ENCODE measurements at places on chromosomes 13 and 19.
A peak's percentile ranks its signal among the peaks of the same experiment; 100 is the strongest.

DNA sequence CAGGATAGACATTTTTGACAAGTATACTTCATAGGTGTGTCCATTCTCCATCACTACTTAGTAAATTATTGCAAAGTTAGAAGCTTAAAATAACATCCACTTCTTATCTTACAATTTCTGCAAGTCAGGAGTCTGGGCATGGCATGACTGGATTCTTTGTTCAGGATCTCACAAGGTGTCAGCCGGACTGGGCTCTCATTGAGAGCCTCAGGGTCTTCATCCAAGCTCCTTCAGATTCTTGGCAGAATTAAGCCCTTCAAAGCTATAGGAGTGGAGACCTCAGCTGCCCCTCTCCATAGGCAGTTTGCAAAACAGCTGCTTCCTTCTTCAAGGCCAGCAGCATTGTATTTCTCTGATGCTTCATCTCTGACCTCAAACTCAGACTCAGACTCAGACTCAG lies 9.1 kb upstream of the SIN3B start:
- DNase-seq: no peak

DNA sequence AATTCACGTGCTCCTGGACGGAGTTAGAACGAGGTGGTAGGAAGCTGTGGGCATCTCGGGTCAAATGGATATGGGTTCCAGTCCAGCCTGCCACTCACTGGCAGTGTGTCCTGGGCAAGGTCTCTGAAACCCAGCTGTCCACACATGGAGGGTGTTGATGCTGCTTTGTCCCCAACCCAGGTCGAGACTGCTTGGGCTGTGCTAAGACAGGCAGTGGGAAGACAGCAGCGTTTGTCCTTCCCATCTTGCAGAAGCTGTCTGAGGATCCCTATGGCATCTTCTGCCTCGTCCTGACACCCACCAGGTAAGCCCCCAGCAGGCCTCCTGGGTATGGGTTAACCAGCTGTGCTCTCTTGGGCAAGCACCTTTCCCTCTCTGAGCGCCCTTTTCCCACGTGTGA lies 885 bp downstream of the DDX49 start:
- DNase-seq: no peak

DNA sequence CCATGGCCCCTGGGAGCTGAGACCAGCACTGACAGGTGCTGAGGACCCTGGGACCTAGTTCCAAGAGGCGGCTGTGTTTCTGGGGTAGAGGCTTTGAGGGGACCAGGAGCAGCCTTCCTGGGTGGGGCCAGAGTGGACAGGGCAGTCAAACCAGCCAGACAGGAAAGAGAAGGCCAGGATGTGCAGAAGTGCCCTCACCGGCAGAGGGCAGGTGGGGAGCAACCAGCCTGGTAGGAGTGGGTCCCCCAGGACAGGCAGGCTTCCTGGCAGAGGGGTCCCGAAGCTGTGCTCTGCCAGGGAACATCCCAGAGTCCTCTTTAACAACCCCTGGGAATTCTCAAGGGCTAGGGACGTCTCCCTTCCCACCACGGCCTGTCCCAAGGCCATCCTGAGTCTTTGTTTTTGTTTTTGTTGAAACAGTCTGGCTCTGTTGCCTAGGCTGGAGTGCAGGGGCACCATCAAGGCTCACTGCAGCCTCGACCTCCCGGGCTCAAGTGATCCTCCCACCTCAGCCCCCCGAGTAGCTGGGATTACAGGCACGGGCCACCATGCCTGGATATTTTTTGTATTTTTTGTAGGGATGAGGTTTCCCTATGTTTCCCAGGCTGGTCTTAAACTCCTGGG lies 3.0 kb upstream of the HIPK4 start:
- no peak for DNase-seq

GRCh38 chr19:31706131-31706530 lies 356.9 kb upstream of the TSHZ3 start:
- DNase-seq: no peak

DNA sequence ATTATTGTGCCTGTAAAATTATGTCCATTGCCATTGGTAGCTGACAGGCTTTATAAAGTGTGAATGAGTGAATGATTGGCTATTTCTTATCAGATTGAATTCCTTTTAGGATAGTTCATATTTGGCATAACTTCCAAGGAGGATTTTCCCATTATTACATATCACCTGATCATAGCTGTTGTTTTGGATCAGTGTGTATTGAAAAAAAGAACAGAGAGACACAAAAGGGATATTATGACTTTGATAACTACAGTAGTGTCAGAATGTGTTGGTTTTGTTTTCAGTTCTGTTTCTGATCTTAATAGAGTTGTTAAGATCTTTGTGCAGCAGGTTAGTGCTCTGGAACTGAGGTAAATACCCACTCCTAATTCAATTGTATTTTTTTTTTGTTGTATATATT lies 103.8 kb downstream of the LRCH1 start:
- DNase-seq: no peak

DNA sequence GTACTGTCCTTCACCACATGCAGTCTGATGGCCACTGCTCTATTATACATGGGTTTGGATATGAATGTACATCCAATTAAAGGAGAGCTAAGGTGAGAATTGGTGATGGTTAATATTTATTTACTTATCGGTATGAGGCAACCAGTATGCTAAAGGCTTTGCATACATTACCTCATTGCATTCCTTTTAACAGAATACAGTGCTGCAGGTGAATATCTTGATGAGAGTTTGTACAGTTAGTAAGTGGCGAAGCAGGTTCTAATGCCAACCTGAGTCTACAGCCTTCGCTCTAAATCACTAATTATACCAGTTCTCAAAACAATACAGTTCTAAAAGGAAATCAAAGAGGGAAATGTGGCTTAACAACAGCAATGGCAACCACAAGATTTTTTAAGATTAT lies 284.1 kb downstream of the ITGBL1 start:
- DNase-seq: no peak

DNA sequence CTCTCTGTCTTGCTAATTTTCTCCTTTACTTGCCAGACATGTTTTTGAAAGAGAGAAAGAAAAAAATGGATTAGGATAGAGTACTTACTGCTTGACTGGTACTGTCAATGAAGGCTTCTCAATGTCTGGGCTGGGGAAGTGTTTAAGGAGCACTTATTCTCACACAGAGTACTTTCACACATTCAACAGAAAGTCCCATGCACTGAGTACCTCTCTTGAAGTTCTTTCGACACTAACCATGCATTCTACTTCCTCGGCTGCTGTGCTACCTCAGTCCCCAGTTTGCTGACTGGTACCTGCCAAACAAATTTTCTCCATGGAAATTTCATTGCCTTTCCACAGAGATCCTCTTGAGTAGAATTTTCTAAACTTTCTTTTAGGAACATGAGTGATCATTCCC lies 281.9 kb downstream of the RBM26 start:
- DNase-seq: no peak

- no peak for DNase-seq
These were observed 66.8 kb upstream of the MED4 start for GRCh38 chr13:48161530-48162179.

DNA sequence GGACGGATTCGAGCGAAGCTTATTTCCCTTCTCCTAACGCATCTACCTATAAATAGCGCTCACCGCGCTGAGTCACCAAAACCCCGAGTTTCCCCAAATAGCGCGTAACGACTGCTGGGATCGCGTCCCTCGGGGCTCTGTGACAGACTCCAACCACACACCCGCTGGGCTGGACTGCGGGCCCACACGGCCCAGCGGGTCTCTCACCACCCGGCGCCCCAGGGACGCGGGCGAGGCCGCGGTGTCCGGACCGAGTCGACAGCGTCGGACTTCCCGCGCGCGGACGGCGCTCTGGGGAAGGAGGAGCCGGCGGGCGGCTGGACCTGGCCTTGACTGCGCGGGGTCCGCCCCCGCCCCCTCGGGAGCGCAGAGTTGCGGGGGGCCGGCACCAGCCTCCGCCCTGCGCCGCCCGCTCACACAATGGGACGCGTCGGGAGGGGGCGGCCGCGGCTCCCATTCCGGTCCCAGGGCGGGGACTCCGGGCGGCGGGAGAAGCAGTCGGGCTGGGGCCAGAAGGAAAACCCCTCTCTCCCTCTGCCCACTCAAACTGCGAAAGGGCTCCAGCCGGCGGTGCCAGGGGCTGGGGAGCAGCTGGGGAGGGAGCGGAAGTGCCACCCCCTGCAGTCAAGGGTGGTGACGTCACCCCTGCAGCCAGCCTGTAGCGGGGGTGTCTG lies 108.8 kb downstream of the KCNRG start:
- peak; percentile 90 for DNase-seq

DNA sequence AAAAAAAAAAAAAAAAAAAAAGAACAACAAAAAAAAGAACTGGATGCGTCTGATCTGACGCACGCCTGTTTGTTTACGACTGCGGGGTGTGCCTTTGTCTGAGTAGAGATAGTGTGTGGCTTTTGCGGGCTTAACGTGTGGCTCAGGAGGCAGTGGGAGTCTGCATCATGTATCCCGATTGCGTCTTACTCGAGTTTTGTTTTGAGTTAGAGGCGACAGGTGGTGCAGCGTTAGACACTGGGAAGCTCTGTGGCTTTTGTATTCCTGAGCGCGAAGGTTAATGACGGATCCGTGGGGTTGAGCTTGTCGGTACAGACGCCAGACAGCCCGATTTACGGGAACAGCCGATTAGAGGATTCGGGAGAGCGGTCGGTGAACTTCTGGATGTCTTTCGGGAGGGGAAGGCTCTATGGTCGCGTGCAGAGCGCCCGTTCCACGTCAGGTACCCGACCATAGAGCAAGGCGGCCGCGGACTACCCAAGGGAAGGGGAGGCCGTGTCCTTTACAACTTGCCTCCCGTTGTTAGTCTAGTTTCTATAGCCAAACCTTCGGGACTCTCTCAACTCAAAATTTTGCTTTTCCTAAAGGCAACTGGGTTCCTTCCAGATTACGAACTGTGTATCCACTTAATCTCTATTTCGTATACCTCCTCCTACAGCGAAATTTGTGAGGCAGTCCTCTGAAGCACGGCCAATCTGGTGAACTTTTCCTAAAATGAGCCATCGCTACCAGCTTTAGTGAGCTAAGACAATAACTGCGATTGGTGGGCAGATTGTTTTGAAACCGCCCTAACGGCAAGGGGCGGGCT lies 926 bp upstream of the HNRNPUL1 start:
- peak; percentile 41 for DNase-seq

DNA sequence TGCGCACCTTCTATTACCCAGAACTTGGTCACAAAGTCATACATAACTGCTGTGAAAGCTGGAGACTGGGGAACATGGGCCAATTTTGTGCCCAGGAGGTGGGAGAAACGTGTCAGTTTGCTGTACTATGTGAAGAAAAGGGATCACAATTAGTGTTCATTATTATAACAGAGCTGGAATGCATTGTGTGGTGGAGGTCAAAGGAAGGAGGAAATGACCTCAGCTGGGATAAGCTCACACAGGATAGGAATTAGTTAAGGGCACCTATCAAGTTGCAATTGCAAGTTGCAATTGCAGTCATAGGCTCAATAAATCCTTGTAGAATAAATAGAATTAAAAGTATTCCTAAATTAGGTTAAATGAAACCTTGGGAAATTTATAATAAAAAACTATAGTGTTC lies 103.9 kb upstream of the OBI1 start:
- DNase-seq: no peak

DNA sequence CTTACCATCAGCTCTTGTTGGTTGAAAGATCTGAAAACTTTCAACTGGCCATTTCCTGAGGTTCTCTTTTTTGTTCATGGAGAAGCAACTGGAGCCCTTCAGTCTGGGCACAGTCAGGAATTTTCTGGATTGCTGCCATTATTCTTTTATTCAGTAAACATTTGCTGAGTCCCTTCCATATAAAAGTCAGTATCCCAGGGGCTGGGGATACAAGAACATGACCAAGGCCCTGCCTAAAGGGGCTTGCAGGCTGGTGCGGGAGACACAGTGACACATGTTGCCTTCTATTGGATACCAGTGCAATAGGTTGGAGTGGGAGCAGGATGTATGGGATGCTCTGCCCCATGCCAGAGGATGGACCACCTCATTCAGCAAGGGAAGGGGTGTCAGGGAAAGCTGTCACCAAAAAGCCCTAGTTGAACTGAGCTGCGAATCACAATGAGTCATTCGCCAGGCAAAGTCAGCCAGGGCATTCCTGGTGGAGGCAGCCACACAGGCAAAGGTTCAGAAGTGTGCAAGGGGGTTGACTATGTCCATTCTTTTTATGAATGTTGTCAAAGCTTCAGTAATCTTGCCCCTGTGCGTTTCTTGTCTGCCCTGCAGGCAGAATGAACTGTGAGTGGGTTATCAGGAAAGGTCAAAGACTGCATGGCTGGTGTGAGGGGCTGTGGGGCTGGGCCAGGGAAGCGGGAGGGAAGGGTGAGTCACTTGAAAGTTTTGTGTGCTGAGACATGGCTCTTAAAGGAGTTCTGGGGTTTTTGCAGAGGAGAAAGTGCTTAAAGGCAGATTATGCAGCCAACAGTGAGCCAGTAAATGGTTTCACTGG lies 395.9 kb downstream of the KCNRG start:
- DNase-seq: peak; percentile 78

DNA sequence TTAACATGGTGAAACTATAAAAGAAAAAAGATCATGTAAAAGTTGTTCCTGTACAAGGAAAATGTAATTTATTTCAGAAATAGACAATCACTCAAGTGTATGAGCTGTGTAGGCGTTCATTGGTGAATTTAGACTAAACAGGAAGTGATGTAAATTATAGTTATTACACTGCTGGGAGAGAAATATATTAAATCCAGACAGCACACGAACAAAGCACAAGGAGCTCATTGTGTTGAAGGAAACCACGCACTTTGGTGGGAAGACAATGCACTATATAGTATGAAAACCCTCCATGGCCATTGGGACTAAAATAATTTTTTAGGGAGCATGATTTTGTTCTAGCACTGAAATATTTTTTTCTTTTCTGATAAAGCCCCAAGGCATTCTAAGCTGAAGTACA lies 450.5 kb downstream of the KLF12 start:
- no peak for DNase-seq

DNA sequence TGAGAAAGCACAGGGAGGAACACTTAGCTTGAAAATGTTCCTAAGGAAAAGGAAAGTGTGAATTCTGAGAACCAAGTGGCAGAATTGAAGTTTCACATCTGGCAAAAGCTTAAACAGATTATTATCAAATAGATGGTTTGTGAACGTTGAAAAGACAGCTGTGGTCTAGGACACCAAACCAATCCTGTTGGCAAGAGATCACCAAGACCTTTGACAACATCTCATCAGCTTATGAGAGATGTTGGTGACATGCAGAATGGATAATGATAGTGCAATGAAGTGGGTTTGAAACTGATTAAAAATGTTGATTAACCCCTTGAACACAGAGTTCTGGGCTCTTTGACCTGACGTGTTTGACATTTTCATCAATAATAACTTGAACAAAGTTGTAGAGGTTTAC lies 74.6 kb upstream of the GPR183 start:
- no peak for DNase-seq

DNA sequence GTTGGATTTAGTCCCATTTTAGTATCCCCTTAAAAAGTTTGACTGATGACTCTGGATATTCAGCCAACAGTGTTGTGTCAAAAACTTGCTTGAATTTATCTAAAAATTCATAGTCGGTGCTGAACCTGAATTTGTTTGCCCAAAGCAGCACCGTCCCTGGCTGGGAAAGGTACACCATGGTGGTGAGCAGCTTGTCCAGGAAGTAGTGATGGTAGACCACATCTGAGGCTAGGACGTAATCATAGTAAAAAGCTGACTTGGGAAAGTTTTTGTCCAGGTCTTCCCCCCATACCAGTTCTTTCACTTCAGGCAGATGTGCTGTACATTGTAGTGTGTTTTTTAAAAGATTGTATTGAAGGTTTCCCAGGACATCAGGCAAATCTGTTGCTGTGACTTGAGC lies 8.8 kb downstream of the METTL21C start:
- no peak for DNase-seq

GRCh38 chr19:3837922-3838321 lies 30.9 kb downstream of the ZFR2 start:
- no peak for DNase-seq

- no peak for DNase-seq
These were observed 277.7 kb upstream of the ZNF507 start for GRCh38 chr19:32067685-32068084.

- DNase-seq: no peak
These were observed 1.9 kb downstream of the NTN5 start for GRCh38 chr19:48670699-48671445.

All from stromal cell of bone marrow (primary cell).